ENCODE measurements at places on chromosomes 3 and 15.

DNA sequence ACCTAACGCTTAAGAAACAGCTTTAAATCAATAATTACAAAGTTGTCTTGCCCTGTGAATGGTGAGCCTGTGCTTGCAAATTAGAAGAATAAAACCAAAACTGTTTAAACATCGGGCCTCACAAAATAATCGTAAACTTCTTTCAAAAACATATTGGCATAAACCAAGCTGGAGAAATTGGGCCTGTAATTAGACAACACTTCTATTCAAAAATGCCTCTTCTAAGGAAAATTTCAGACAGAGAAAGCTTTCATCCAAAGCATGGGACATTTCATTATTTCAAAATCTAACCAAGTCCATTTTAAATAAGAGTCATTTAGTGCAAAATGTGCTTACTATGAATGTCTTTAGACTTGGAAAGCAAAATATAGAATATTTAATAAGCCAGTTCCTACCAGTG lies 35.5 kb upstream of the GNB4 start:
- no peaks in the 10 kb centered on the region for H3K27me3 ChIP-seq
- H3K4me3 ChIP-seq = no peak overlapping the region
- no peak overlapping the region for H3K27ac ChIP-seq
- DNase-seq = no peak
- no peaks in the 10 kb centered on the region for H3K4me1 ChIP-seq

DNA sequence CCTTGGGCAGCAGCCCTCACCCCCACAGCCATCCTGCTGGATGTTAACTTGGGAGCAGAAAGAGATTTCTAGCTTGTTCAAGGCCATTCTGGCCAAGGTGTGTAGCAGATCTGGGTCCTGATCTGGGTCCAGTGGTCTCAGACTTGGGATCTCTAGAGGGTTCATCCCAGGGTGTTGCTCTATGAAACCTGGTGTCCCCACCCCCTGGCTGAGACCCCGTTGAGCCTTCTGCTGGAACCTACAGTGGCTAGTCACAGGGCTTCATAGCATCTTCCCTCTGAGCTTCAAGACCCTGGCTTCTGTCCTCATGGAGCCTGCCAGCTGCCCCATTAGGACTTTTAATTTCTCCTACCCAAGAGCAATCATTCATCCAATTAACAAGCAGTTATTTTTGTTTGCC lies 64.3 kb downstream of the EPHB1 start:
- H3K4me1 ChIP-seq = peaks cover 17% of the 10 kb centered on the region
- H3K27me3 ChIP-seq = no peaks in the 10 kb centered on the region
- DNase-seq = no peak
- no peak overlapping the region for H3K27ac ChIP-seq
- H3K4me3 ChIP-seq = no peak overlapping the region

GRCh38 chr3:172315401-172316091 lies 132.7 kb downstream of the GHSR start:
- peaks cover 14% of the 10 kb centered on the region for H3K4me1 ChIP-seq
- H3K4me3 ChIP-seq = no peak overlapping the region
- H3K27ac ChIP-seq = no peak overlapping the region
- DNase-seq = no peak
- no peaks in the 10 kb centered on the region for H3K27me3 ChIP-seq

DNA sequence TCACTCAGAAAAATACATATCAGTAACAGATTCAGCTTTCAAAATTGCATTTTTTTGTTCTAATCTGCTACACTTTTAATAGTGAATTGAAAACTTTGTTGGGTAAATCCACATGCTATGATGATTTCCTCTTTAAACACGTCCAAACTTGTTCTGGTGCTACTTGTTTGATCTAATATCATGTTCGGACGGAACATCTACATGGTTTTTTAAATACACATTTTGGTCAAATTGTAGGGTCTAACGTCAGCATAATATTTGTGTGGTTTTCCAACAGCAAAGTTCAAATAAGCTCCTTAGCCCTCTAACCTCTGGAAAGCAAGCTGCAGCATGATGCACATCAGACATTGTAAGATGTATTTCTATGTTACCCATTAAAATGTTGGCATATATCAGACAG lies 98.5 kb upstream of the OSTN start:
- H3K27me3 ChIP-seq = no peaks in the 10 kb centered on the region
- H3K4me1 ChIP-seq = no peaks in the 10 kb centered on the region
- H3K36me3 ChIP-seq = no peaks in the 10 kb centered on the region
- no peak for DNase-seq
- no peak overlapping the region for H3K27ac ChIP-seq

- no peaks in the 10 kb centered on the region for H3K27me3 ChIP-seq
- DNase-seq = no peak
- no peak overlapping the region for H3K4me3 ChIP-seq
- H3K36me3 ChIP-seq = no peaks in the 10 kb centered on the region
- no peak overlapping the region for H3K27ac ChIP-seq
Measured at GRCh38 chr3:152190636-152191183, 78.0 kb upstream of the MBNL1 start.

- DNase-seq = no peak
- peaks cover 32% of the 10 kb centered on the region for H3K4me1 ChIP-seq
- no peak overlapping the region for H3K4me3 ChIP-seq
- H3K27me3 ChIP-seq = no peaks in the 10 kb centered on the region
- no peaks in the 10 kb centered on the region for H3K36me3 ChIP-seq
Measured at GRCh38 chr15:63982381-63982854, 63.9 kb downstream of the DAPK2 start.

GRCh38 chr3:52385157-52385556 lies 59.7 kb downstream of the SEMA3G start:
- peaks cover 5% of the 10 kb centered on the region for H3K36me3 ChIP-seq
- no peak for DNase-seq
- H3K27ac ChIP-seq = no peak overlapping the region
- H3K4me1 ChIP-seq = peaks cover 19% of the 10 kb centered on the region

- no peak for DNase-seq
- no peaks in the 10 kb centered on the region for H3K36me3 ChIP-seq
- H3K4me1 ChIP-seq = no peaks in the 10 kb centered on the region
- H3K27me3 ChIP-seq = no peaks in the 10 kb centered on the region
- no peak overlapping the region for H3K27ac ChIP-seq
- no peak overlapping the region for H3K4me3 ChIP-seq
Measured at GRCh38 chr3:71120012-71120411, 463.5 kb downstream of the FOXP1 start.

DNA sequence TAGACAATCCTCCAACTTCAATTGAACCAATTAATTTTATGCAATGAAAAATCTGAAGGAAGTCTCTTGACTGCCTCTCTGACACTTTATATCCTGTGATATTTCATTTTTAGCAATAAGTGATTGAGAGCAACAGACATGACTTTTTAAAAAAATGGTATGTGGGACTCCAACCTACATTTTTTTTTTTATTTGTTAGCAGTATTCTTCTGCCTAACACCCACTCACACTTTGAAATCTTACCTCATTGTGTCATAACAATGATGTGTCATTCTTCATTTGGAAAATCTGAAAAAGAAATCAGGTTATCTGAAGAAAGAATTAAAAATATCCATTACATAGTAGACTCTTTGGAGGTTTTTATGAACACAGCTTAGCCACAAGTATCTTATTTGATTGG lies 541.3 kb upstream of the KCNMB2 start:
- no peak overlapping the region for H3K27ac ChIP-seq
- H3K4me3 ChIP-seq = no peak overlapping the region
- H3K36me3 ChIP-seq = no peaks in the 10 kb centered on the region
- no peaks in the 10 kb centered on the region for H3K27me3 ChIP-seq
- no peak for DNase-seq

GRCh38 chr3:30346933-30347320 lies 259.5 kb upstream of the TGFBR2 start:
- no peaks in the 10 kb centered on the region for H3K4me1 ChIP-seq
- no peak for DNase-seq
- no peak overlapping the region for H3K27ac ChIP-seq
- no peak overlapping the region for H3K4me3 ChIP-seq

- H3K4me1 ChIP-seq = no peaks in the 10 kb centered on the region
- H3K4me3 ChIP-seq = no peak overlapping the region
- H3K27me3 ChIP-seq = no peaks in the 10 kb centered on the region
- H3K27ac ChIP-seq = no peak overlapping the region
Measured at GRCh38 chr3:130640027-130640426, 106.6 kb downstream of the PIK3R4 start.

DNA sequence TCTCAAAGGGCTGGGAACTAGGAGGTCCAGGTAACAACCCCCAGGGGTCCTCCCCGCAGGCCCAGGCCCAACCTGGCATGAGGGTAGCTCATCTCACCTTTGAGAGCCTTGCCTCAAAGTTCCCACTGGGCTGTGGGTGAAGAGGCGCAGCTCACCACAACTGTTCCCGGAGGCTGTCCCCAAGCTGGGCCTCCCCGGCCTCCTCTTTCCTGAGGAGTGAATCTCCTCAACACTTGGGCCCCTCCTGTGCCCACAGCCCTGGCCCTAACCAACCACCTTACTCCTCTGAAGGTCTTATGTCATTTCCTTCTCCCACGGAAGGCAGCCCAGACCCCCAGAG lies 27.5 kb upstream of the CORO2B start:
- H3K4me1 ChIP-seq = no peaks in the 10 kb centered on the region
- H3K4me3 ChIP-seq = no peak overlapping the region
- no peaks in the 10 kb centered on the region for H3K27me3 ChIP-seq
- H3K27ac ChIP-seq = no peak overlapping the region
- no peak for DNase-seq

GRCh38 chr15:52013151-52013791 lies 5.7 kb upstream of the MAPK6 start:
- peak overlapping the region; percentile 85 for H3K27ac ChIP-seq
- H3K4me3 ChIP-seq = peak overlapping the region; percentile 47
- no peaks in the 10 kb centered on the region for H3K36me3 ChIP-seq
- DNase-seq = peak; percentile 69
- H3K27me3 ChIP-seq = no peaks in the 10 kb centered on the region

DNA sequence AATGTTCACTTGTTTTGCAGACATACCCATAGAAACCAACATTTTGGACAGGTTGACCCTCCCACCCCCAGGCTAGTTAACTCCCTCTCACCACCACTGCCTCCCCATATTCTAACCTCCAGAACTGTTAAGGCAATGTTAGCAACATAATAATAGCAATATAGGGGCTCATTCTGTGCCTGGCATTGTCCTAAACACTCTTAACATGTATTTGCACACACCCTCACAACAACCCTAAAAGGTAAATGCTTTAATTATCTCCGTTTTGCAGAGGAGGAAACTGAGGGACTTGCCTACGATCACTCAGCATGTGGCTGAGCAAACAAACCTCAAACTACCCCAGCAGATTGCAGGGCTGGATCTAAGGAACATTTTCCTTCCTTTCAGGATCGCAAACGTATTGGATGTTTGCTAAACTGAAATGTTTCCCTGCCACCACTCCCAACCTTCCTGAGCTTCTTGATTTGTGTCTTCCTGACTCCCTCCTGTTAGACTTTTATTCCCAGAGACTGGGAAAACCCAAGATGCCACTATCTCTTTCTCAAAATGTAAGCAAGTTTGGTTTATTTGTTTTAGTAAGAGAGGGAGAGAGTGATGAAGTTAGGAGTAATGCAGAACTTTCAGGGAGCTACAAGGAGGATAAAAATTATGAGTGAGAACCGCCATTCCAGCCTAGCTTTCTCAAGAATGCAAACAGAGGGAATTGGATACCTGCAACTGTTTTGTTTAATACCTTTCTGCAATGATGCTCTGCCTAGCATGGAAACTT lies 1.3 kb downstream of the SCG5 start:
- no peaks in the 10 kb centered on the region for H3K4me1 ChIP-seq
- H3K4me3 ChIP-seq = no peak overlapping the region
- peaks cover 53% of the 10 kb centered on the region for H3K36me3 ChIP-seq
- DNase-seq = no peak

GRCh38 chr3:8500989-8501370 lies 643 bp upstream of the LMCD1 start:
- no peaks in the 10 kb centered on the region for H3K36me3 ChIP-seq
- no peak for DNase-seq
- peaks cover 8% of the 10 kb centered on the region for H3K4me1 ChIP-seq
- peak overlapping the region; percentile 75 for H3K4me3 ChIP-seq
- no peak overlapping the region for H3K27ac ChIP-seq

DNA sequence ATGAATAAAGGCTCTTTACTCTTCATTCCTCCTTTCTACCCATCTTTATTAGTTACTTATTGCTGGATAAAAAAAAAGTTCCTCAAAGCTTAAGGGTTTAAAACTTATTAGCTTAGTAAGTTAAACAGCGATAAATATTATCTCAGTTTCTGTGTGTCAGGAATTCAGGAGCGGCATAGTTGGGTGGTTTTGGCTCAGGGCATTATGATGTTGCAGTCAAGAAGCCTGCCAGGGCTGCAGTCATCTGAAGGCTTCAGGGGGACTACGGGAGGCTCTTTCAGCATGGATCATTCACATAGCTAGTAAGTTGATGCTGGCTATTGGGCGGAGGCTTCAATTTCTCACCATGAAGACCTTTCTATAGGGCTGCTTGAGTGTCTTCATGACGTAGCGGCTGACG lies 1.9 kb upstream of the DLG1 start:
- no peak for DNase-seq
- H3K4me1 ChIP-seq = peaks cover 17% of the 10 kb centered on the region
- H3K36me3 ChIP-seq = no peaks in the 10 kb centered on the region

DNA sequence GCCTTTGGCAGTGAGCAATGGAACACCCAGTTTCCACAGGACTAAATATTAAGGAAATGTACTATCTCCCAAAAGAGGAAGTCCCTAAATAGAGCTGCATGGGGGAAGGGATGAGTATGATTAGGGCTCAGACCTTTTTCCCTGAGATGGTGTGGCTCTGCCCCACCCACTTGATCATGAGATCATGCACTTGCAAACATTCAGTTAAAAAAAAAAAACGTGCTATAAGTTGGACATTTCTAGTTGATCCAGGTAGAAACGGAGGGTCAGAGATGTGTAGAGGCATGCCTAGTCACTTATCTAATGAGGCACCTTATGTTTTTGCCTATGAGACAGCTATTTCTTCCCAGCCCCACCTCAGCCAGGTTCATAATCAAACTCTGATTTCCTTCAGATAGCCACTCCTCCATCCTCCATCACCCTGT lies 24.5 kb upstream of the SSR3 start:
- peak; percentile 77 for DNase-seq
- H3K4me3 ChIP-seq = no peak overlapping the region
- H3K27me3 ChIP-seq = no peaks in the 10 kb centered on the region

DNA sequence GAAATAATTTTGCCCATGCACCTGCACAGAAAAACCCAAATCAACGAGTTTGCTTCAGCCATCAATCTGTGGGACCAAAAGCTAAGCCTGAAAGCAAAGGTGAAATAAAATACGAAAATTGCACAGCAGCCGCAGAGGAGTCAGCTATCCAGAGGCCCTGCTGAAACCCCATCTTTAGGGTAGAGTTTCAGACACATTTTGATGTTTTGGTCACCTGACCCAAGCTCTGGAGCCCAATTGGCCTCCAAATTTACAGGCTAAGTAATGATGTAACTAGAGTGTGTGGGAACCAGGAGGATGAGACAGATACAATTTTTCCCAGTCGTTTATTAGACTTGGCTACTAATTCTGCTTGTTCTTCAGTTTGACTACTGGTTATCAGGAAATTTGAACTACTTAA lies 308.6 kb upstream of the ATP11B start:
- no peak for DNase-seq
- no peak overlapping the region for H3K27ac ChIP-seq
- H3K27me3 ChIP-seq = no peaks in the 10 kb centered on the region
